ENCODE measurements at places on chromosomes 4 and X. TPM values are rescaled to one million over a fixed set of nuclear protein-coding genes. Genes with fewer than 3 reads are reported as not detected.

The CASK gene
- 28.5 TPM for total RNA-seq

The SPANXN4 gene
- total RNA-seq = not detected

The TREX2 gene
- total RNA-seq = 1.2 TPM

The PDLIM5 gene
- 322 TPM for total RNA-seq

The MAGEB2 gene
- not detected for total RNA-seq

The ANK2 gene
- 1.7 TPM for total RNA-seq

The MAMLD1 gene
- total RNA-seq = 2.3 TPM

The RBMXL3 gene
- total RNA-seq = not detected

The UGT2B7 gene
- total RNA-seq = not detected

The FAM53A gene
- 1.3 TPM for total RNA-seq

The SAGE1 gene
- total RNA-seq = not detected

The SLC7A11 gene
- total RNA-seq = 242 TPM

The TLR6 gene
- 5.3 TPM for total RNA-seq

The SHOX gene
- total RNA-seq = not detected

The CPEB2 gene
- total RNA-seq = 16.2 TPM

The ANAPC4 gene
- total RNA-seq = 51.7 TPM

The PCDH10 gene
- total RNA-seq = 71.9 TPM
